ENCODE measurements at places on chromosomes 11 and 22.

DNA sequence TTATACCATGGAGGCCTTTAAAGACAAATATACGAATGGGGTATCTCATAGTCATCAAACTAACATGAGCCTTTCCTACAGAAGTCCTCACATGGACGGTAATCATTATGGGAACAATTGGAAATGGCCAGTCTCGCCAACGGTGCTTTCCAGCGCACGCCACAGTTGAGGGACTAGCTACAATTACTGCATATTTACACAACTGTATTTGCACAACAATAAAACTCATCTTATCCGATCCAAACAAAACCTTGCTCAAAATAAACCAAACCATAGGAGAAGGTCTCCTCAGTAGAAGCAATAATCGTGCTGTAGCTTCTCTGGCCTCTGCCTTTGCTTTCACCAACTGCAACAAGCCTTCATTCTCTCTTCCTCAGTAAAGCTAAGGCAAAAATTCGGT lies 5.9 kb downstream of the CADM1 start:
- DNase-seq: no peak

GRCh38 chr22:42001121-42001520 lies 2.5 kb downstream of the WBP2NL start:
- no peak for DNase-seq

- no peak for DNase-seq
Measured at GRCh38 chr11:65766535-65766934, 14.2 kb downstream of the AP5B1 start.

GRCh38 chr11:3340025-3340424 lies 38.9 kb downstream of the ZNF195 start:
- no peak for DNase-seq

GRCh38 chr11:13438291-13438690 lies 24.7 kb downstream of the BTBD10 start:
- DNase-seq: no peak

DNA sequence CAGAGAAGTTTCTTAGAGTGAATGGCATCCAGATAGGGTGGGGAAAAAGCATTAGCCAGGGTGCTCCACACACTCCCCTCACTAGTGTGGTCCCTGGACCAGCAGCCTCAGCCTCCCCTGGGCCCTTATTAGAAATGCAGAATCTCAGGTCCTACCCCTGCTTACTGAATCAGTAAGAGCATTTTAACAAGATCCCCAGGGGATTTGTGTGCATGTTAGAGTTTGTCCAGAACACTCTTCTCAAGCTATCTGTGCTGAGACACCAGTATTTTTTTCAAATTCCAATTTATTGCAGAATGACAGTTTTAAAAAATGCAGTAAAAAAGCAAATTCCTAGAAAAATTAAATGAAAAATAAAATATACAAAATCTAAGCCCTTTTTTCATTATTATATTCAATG lies 123.1 kb downstream of the MIAT start:
- no peak for DNase-seq

GRCh38 chr11:29173660-29174062 lies 843.2 kb downstream of the KCNA4 start:
- DNase-seq: no peak

DNA sequence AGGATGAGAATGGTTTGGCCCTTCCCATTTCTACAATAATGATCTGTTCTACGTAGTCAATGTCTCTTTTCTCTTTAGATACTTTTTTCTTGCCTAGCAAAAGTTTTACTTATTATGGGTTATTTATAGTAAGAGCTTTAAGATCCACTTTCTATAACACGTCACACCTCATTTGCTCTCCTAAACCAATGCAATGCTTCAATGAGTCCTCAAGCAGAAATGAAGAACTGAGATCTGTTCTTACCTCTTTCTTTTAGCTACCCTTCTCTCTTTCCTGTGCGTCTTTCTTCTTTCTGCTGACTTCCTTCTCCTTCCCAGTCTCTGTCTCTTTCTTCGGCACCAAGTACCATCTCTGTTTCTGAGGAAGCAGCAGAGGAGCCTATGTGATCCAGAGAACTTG lies 61.8 kb downstream of the SNX19 start:
- DNase-seq: no peak

- DNase-seq: no peak
Measured at GRCh38 chr11:30479899-30480298, 106.3 kb downstream of the MPPED2 start.

GRCh38 chr11:19345519-19345847 lies 104.7 kb upstream of the E2F8 start:
- DNase-seq: peak; percentile 86

DNA sequence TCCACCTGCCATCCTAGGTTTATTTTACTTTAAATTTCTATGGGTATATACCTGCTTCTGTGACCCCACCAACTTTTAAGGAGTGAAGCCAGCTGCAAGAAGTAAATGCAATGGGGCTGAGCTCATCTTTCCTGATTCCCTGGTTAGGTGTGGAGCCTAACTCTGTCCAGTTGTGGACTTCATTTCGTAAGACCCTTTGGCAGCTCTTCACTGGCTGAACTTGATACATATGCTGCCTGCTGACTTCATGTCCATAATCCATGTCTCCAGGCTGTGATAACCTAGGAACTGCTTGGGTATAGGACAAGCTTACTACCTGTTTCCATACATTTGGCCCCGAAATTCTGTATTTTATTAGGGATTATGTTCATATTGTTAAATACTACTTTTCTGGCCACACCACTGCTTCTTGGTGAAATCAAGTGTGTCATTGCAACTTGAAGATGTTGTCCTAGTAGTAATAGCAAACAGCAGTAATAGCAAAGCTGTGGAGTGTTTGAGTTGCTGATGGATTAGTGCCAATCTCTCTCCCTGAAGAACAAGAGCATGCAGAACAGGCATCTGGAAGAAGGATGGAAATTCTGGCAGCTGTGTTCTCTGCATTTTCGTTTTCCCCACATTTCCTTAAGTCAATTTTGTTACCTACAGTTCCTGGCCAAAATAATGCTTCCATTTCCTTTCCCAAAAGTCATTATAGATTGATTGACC lies 31.2 kb downstream of the LDLRAD3 start:
- DNase-seq: no peak

DNA sequence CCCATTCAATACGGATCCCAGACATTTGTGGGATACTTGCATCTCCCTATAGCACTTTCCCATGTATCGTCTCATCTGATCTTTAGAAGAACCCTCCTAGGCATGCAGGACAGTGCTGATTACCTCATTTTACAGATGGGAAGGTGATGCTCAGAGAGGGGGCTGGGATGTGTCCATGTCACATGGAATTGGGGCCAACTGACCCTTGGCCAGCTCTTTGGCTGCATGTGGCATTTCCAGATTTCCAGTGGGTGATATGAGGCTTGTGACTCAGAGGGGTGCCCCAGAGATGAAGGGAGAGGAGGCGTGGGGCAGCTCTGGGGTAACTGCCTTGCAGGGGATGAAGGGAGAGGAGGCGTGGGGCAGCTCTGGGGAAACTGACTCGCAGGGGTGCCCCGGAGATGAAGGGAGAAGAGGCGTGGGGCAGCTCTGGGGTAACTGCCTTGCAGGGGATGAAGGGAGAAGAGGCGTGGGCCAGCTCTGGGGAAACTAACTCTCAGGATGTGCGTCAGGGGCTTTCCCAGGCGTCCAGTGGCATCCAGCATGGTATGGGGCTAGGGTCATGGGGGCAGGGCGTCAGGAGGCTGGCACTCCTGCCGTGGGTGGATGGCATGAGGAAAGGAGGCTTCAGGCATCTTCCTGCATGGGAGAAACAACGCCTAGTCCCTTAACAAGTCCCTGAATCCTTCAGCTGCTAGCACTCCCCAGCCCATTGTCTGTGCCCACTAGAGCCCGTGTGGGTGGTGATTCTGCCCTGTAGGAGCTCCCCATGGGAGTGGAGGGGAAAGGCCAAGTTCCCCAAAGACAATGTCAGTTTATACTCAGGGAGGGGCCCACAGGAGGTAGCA lies 11.9 kb upstream of the CERK start:
- DNase-seq: no peak

DNA sequence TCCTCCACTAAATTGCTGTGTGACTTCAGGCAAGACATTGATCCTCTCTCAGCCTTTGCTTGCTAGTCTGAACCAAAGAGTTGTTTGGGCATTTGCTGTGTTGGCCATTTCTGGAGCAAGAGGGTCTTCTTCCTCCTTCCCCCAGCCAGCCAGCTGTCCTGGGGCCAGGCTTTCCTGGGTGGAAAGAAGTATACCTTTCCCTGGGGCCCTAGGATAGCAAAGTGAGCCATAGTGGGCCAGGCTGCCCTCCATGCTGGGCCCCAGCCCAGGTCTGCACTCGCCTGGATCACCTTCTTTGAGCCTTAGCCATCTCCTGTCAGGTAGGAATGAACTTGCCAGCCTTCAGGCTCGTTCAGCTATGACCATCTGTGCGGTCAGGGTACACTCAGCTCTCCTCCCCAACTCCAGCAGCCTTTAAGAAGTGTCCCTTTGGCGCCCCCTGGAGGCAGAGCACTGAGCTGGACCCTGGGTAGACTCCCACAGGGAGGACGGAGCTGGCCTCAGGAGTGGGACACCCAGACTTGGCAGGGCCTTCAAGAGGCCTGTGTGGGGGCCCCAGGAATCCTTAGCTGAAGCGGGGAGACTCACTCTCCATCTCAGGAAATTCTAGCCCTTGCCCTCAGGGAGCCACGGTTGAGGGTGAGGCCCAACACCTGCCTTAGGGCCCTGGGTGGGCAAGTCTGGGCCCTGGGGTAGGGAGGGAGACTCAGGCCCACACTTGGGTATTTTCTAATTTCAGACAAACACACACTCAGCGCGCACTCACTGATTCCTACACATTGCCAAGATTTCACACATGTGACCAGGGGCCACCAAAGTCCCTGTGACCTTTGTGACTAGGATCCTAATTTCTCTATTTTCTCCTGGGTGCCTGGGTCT lies 35.6 kb upstream of the TPBGL start:
- peak; percentile 95 for DNase-seq

GRCh38 chr11:326592-326841 lies 5.9 kb upstream of the IFITM3 start:
- no peak for DNase-seq

DNA sequence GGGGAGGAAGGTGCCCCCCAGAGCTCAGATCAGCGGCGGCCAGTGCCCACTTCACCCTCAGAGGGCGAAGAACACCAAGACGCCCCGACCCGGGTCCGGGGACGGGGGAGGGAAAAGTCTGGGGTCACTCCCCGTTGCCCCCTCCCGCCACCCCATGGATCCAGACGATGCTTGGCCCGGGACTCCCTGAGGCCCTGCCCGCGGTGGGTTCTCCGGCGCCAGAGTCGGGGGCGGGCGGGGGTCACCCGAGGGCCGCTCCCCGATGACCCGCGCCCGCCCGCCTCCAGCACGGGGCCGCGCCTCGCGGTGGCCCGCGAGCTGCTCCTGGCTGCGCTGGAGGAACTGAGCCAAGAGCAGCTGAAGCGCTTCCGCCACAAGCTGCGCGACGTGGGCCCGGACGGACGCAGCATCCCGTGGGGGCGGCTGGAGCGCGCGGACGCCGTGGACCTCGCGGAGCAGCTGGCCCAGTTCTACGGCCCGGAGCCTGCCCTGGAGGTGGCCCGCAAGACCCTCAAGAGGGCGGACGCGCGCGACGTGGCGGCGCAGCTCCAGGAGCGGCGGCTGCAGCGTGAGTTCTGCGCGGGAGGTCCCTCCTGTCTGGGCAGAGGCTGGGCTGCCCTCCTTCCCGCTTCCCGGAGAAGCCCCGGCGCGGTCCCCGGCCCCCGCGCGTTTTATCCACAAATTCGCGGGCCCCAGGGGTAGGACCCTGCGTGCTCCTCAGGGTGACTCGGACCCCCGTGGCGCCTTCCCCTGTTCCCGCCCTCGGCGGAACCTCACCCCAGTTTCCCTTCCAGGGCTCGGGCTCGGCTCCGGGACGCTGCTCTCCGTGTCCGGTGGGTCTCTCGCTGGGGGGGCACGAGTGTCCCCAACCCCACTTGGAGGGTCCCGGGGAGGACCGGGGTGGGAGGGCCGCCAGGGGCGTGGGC lies 1.1 kb downstream of the NLRP6 start:
- DNase-seq: peak; percentile 70

- DNase-seq: peak; percentile 87
Measured at GRCh38 chr11:134503100-134503499, 91.1 kb upstream of the B3GAT1 start.

- no peak for DNase-seq
Measured at GRCh38 chr11:41836431-41836830, 377.0 kb upstream of the LRRC4C start.

GRCh38 chr11:9703280-9703679 lies 39.4 kb downstream of the SWAP70 start:
- no peak for DNase-seq

GRCh38 chr11:83070731-83071566 lies 748 bp downstream of the RAB30 start:
- DNase-seq: peak; percentile 14

DNA sequence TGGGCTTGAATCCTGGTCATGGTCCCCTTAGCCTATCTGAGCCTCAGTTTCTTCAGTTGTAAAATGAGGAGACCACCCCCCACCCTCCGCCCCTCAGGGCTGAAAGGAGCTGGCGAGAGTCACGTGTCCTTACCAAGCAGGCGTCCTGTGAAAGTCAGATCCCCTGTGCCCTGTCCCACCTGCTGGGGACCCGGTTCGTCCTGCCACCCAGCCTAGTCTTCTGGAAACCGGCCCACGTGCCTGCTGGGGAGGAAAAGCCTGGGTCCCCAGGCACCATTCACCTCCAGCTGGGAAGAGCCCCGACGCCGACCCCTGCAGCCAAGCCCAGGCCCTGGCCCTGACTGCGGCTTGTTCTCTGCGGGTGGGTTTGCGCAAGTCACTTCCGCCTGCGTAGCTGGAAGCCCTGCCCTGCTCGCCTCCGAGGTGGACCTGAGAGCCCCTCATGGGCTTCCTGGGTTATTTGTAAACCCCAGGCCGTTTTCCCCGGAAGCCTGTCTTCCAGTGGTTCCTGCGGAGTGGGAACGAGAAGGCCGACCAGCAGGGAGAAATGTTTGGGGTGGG lies 679 bp upstream of the SSH3 start:
- peak; percentile 89 for DNase-seq

GRCh38 chr22:30015846-30016245 lies 64.4 kb upstream of the HORMAD2 start:
- DNase-seq: no peak

DNA sequence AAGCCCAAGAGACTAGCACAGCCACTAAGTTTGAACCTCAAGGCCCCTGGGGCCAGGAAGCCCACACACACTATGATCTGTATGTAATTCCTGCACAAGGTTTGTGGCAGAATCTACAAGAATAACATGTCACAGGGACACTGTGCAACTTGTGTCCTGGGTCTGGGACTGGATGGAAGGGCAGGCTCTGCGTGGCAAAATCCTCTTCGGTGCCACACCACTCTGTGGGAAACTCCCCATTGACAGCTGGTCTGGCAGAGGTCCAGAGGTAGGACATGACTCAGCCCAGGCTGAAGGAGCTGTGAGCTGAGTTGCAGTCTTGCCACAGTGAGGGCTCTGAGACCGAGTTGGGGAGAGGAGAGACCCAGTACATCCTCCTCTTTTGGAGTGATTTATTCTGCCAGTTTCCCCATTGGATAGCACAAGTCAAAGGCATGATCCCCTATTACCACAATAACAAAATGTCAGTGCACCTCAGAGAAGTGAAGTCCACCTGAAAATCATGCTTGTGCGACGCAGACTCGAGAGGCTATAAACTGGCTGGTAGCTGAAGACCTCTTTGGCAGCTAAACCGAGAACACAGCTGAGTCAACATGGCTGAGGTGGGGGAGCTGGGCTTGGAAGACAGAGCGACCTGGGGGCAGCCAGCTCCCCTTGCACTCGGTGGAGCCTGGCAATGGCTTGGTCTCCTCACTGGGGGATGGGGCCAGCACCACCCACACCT lies 23.3 kb upstream of the SERPIND1 start:
- no peak for DNase-seq

Measured in H7 (cell line).